ENCODE measurements at places on chromosomes 4 and X.

- no peak for DNase-seq
Observed at GRCh38 chr4:142274137-142274536, 572.0 kb downstream of the INPP4B start.

DNA sequence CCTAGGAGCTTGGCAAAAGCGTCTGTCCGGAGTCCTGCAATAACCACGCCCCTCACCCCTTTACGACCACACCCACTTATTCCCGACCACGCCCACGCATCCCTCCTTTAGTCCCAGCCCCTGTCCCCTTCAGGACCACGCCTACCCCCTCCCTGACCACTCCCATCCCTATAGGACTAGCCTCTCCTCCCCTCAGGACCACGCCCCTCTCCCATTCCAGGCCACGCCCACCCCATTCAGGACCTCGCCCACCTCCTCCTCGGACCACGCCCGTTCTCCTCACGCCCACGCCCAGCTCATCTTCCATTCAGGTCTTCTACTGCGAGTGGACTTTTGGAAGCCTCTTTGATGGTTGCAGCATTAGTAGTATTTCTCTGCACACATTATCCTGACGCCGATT, 131.2 kb upstream of the STX18 start:
- DNase-seq: no peak

- no peak for DNase-seq
Observed at GRCh38 chr4:16261313-16261878, 35.1 kb upstream of the TAPT1 start.

- DNase-seq: no peak
Observed at GRCh38 chr4:39085891-39086290, 23.9 kb downstream of the KLHL5 start.

GRCh38 chrX:152847281-152847680, 16.4 kb downstream of the NSDHL start:
- no peak for DNase-seq

DNA sequence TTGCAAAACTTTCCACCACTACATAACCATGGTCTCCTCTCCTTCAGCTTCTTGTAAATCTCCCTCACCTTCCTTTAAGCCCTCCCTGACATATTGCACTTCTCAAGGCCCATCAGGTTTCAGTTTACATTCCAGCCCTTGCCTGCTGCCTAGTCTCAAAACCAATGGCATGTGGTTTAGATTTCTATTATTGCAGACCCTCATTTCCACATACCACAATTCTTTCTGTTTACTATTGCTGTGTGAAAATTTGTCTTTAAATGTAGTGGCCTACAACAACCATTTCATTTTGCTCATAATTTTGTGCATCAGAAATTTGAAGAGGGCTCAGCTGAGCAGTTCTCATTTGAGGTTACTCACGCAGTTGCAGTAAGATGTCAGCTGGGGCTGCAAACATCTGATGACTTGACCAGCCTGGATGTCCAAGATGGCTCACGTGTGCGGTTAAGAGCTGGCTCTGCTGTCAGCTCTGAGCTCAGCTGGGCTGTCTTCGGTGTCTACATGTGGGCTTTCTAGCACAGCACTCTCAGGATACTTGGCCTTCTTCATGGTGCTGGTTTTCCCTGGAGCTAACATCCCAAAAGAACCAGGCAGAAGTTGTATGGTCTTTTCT, 29.9 kb upstream of the SOD3 start:
- no peak for DNase-seq

DNA sequence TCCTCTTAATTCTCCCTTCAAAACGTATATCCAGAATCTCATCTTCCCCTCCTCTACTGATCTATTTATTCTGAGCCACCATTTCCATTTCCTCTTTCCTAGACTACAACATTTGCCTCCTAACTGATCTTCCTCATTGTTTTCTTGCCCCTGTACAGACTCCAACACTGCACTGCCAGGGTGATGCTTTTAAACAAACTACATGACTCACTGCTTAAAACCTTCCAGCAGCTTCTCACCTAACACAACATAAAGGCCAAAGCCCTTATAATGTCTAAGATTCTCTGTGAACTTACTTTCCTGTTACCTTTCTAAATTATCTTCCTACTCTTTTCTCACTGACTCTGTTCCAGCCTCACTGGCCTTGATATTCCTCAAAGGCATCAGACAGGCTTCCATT, 161.0 kb upstream of the HS3ST1 start:
- no peak for DNase-seq

- peak; percentile 2 for DNase-seq
Observed at GRCh38 chrX:148984238-148984637, 483.8 kb downstream of the AFF2 start.

DNA sequence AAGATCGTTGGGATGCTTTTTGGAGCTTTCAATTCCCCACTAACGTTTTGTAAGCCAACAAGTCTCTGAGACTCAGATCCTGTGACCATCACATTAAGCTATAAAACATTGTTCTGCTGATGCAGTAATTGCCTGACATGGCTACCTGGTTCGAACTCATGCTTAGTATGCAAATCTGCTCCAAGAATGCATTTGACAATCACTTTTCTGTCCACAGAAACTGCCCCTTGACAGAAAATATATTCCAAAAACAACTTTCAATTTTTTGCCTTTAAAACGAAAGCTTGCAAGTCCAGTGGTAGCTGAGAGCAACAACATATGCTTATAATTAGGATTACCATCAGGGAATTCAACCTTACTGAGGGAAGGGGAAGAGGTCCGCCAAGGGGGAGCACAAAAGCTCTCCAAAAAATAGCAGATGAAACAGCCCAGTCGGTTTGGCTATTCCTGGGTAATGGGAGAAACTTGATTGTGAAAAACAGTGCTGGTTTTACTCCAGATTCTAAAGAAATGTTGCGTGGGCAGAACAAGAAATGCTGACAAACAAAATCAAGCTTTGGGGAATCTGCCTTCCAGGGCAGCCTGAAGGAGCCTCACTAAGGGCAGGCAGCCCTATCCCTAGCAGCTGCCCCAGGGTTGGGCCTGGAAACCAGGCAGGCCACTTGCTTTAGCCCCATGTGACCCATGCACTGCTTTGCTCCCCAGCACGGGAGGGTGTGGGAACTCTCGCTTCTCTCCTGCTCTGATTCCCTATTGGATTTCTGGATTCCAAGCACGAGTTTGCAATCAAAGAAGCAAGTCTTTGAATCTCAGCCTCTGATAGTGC, 160.7 kb upstream of the LDB2 start:
- DNase-seq: no peak

DNA sequence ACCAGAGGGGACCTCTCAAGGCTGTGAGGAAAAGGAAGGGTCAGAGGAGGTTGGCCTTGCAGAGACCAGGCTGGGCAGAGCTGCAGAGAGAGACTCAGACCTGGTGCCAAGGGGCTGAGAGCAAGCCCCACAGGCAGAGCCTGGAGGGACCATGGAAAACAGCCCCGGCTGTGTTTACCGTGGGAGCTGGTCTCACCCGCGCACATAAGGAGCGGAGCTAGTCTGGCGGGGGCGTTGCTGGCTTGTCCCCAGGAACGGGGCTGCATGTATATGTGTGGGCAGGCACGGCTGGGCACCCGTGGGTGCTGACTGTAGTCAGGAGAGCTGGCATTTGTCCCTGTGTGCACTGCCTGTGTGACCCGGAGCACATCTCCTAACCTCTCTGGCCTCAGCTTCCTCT, 45.7 kb downstream of the C4orf50 start:
- no peak for DNase-seq

DNA sequence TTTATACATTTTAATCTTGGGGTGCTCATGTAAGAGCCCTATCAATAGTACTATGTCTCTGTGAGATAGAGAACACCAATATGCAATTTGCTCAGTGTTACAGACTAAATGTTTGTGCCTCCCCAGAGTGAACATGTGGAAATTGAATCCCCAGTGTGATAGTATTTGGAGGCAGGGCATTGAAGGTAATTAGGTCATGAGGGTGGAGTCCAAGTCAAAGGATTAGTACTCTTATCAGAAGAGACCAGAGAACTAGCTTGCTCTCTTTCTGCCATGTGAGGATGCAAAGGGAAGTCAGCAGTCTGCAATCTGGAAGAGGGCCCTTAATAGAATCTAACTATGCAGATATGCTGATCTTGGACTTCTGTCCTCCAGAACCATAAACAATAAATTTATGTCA, 1317.0 kb downstream of the STIM2 start:
- no peak for DNase-seq

GRCh38 chr4:77015390-77015789, 60.4 kb downstream of the CCNI start:
- DNase-seq: no peak

GRCh38 chr4:79723507-79723906, 315.5 kb upstream of the GK2 start:
- DNase-seq: no peak

GRCh38 chrX:97539970-97540519, 656.3 kb downstream of the RPA4 start:
- DNase-seq: no peak

- no peak for DNase-seq
Observed at GRCh38 chr4:141389649-141390048, 169.0 kb downstream of the ZNF330 start.

- no peak for DNase-seq
Observed at GRCh38 chrX:31215277-31215815, 143.5 kb upstream of the FTHL17 start.
